ENCODE measurements at places on chromosomes 16 and 17. TPM values are rescaled to one million over a fixed set of nuclear protein-coding genes. Genes with fewer than 3 reads are reported as not detected.

Gene RNF222
- 0.10 TPM for total RNA-seq

Gene SETD6
- total RNA-seq, result 17.7 TPM

Gene CDH3
- total RNA-seq, result 0.25 TPM

Gene GCGR
- total RNA-seq, result not detected

Gene LRRC37A3
- 19.1 TPM for total RNA-seq

Gene ACD
- total RNA-seq, result 34.5 TPM

Gene OTOP2
- total RNA-seq, result not detected

Gene GP1BA
- total RNA-seq, result not detected

Gene NOD2
- total RNA-seq, result 1.5 TPM

Gene ZNF785
- total RNA-seq, result 19.7 TPM

Gene ZNF624
- total RNA-seq, result 5.7 TPM

Gene HSD11B2
- total RNA-seq, result not detected

Data from activated naive CD4-positive, alpha-beta T cell treated with anti-CD3 and anti-CD28 coated beads, Interleukin-2, amount 10 ng/mL, durations not matched to agents 5 hours and 36 hours (primary cell).